ENCODE measurements at places on chromosomes 13 and 19. TPM values are rescaled to one million over a fixed set of nuclear protein-coding genes. Genes with fewer than 3 reads are reported as not detected.

CYP4F2 gene
- not detected for total RNA-seq

CDC42EP5 gene
- total RNA-seq, result 12.9 TPM

ZNF525 gene
- total RNA-seq, result 6.0 TPM

LAIR1 gene
- 5.4 TPM for total RNA-seq

FGF22 gene
- not detected for total RNA-seq

ZNF177 gene
- total RNA-seq, result 1.4 TPM

Data from heart left ventricle (tissue), 16 donors.